ENCODE measurements at places on chromosomes 5 and 9. TPM values are rescaled to one million over a fixed set of nuclear protein-coding genes. Genes with fewer than 3 reads are reported as not detected.

- DNase-seq: no peak
Measured at GRCh38 chr5:17666726-17667235, 32.5 kb downstream of the TAF11L14 start.

DNA sequence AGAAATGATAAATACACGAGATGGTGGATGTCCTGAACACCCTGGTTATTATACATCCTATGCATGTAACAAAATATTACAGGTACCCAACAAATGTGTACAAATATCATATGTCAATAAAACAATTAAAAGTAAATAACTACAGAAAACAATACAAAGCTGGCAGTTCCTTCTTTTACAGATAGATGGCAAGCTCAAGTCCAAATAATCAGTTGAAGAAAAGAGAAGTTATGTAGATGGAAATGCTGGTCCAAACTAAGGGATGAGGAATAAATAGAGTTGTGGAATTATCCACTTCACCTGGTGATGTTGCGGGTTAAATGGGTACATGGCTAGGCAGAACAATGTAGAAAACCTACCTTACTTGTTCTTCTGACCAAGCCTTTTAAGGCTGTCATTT is 79.4 kb downstream of the PALM2AKAP2 start:
- DNase-seq: no peak

DNA sequence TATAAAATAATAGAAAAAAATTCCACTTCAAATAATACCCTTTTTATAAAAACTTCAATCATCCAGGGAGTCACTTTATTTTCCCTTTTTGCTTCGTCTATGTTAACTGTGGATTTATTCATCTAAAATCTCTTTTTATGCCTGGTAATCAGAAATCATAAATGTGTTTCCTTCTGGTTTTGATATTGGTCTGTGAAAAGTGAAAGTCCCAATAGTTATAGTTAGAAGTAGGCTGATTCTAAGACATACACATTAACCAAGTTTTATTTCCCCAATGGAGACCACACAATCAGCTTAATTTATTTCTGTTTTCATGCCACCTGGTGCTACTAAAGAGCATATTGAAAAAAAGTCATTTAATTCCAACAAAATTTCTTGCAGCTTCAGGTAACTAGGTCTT is 45.7 kb downstream of the ZNF474 start:
- no peak for DNase-seq

- DNase-seq: no peak
Measured at GRCh38 chr5:176381979-176382378, 6.4 kb downstream of the NOP16 start.

DNA sequence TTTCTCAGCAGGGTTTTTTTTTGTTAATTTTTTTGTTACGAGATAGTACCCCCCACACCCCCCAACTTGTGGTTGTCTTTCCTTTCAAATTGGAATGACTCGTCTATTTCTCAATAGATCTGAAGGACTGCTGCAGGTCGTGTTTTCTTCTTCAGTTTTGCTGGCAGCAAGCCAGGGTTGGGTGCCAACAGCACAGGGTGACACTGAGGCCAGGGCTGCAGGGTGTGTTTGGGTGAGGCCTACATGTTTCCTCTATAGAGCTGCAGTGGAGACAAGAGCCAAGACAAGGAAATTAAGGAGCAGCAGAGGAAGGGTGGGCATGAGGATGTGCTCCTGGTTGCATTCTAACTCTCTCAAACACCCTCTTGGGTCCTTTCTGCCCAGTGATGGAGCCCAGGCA is 52.2 kb downstream of the NXNL2 start:
- no peak for DNase-seq

DNA sequence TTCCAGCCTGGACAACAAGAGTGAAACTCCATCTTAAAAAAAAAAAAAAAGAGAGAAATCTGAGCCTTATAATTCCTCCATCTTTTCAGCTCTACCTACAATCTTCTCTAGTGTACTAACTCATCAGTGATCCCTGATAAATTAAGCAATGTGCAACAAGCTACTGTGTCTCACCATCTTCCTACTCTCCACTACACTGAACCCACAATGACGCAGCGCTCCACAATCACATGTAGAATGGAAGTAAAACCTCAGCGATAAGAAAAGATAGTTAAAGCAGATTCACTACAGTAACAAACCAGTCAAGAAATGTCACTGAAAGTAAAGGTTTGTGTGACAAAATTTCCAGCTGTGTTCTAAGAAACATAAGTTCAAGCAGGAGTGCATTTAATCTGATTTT is 13.5 kb downstream of the ABCA1 start:
- DNase-seq: no peak

DNA sequence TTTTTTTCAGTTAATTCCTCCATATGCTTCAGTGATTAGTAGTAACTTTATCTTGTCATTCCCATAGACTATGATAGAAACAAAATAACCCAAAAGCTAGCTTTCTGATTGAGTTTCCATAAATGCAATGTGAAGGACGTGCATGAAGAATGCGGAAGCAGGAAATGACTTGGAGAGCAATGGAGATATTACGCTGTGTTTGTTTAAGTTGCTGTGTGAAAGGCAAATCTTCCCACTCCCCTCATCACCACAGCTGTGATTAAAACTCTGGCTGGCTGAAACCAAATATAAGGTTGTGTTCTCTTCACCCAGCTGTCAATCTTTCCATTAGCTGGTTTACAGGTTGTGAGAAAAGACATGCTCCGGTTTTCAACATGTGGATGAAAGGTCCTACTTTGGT is 83.9 kb downstream of the NR2F1-AS1 start:
- DNase-seq: no peak

Gene CDH9
- 0.14 TPM for total RNA-seq

Gene EPB41L4B
- total RNA-seq: 1.2 TPM

Gene CDC20B
- total RNA-seq: not detected

Gene MVB12B
- 65.5 TPM for total RNA-seq

Gene FYB1
- total RNA-seq: not detected

Gene FBXL7
- total RNA-seq: 20.8 TPM

Data from neural crest cell (in vitro differentiated cells).